ENCODE measurements at places on chromosomes 16 and 17.

- no peak for DNase-seq
Observed at GRCh38 chr16:60729051-60729450, 1307.2 kb downstream of the CDH8 start.

DNA sequence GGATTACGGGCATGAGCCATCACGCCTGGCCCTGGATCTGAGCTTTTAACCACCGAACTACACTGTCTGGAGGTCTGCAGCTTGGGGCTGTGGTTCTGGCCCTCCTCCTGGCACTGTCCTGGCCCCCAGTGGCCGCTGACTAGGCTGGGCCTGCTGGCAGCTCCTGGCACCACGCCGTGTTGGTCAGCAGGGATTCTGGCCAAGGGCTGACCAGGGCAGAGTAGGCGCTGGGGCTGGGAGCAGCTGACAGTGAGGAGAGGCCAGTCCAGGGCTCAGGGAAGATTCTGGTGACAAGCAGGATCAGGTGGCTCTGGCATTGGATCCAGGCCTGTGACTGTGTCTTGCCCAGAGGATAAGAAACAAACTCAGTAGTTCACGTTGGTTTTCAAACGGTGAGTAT lies 14.6 kb downstream of the EEF2K start:
- DNase-seq: no peak

DNA sequence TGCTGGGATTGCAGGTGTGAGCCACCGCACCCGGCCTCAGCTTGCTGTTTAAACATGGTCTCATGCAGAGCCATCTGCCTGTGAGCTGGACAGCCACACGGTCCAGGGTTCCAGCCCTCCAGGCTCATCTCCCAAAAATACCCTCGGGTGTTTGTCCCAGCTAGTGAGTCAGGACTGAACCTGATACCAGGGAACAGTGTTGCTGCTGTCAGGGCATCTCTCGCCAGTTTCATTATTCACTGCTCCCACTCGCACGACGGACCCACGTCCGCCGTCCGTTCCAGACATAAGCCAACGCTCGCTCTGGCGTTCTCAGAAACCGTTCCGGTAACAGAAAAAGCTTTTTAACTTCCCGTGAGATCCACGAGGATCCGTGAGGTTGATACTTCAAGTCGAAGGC lies 77.6 kb downstream of the NXN start:
- DNase-seq: no peak

DNA sequence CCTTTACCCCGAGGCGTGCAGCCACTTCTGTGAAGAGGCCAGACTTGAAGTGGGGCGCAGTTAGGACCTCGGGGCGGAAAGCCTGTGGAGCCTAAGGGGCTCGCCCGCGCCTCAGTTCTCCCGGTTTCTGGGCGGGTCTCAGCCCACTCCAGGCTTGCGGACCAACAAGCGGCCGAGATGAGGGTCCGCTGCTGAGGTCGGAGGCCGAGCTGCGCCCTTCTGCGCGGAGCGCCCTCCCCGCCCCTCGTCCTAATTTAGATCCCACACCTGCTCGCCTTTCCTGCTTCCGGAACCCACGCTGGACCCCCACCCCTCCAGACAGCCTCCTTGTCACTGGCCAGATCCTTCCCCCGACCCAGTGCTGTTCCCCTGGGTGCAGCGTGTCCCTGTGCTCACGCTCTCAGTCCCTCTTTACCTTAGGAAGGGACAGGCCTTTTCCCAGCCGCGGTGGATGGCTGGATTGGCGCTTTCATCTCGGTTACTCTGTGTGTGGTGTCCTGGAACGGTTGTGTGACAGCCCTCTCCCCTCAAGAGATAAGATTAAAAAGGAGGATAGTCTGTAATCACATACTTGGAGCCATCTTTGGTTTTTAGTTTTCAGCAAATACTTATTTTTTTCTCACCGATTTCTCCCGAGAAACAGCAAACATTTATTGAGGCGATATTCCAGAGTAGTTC lies 933 bp upstream of the ATXN7L3 start:
- no peak for DNase-seq

GRCh38 chr16:48820379-48820778 lies 210.4 kb upstream of the N4BP1 start:
- DNase-seq: no peak

DNA sequence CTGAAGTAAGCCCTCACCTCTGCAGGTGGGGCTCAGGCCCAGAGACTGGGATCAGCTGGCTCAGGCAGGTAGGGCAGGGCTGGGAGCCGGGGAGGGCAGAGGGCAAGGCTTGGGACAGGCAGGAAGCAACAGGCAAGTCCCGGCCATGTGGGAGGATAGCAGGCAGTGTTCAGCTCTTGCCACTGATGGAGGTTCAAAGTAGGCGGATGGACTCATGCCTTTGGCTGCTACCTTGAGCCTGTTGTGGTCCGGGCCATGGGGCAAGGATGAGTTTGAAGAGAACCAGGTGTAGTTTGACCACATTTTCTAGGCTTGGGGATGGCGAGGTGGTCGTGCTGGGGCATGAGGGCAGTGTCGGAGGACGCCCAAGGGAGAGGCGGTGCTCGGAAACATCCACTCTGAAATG lies 2.7 kb downstream of the PRCD start:
- no peak for DNase-seq

DNA sequence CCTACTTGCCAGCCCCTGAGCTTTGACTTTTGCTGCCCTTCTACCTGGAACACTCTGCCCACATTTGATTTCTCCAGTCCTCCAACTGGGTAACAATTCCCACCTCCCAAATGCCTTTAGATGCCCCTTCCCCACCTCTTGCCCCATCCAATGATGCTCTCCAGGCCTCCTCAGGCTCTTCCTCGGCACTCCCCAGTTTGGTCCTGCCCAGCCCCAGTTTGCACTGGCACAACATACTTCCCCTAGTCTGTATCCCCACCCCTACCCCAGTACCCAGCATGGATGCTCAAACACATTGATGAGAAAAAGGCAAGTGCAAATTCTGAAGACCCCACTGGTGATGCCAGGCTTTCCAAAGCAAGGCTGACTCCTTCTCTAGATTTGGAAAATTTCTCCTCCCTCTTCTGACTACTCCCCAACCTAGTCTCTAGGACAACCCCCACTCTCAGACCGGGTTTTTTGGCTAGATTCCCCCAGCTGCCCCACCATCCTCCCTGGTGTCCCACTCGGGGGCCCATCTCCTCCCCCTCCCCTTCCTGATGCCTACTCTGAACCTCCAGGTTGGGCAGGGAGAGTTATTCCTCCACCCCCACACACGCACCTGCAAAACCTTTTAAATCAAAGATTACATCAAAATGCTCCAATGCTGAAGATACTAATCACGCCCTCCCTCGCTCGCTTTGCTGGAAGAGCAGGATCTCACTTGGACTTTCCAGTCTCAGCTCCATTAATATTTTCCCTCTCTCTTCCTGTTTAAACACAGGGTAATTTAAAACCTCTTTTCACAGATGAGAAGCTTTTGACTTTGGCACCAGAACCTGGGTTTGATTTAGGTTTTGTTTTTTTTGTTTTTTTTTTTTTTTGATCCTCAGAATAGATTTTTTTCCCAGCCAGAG lies 94.9 kb downstream of the TMEM132E start:
- no peak for DNase-seq

DNA sequence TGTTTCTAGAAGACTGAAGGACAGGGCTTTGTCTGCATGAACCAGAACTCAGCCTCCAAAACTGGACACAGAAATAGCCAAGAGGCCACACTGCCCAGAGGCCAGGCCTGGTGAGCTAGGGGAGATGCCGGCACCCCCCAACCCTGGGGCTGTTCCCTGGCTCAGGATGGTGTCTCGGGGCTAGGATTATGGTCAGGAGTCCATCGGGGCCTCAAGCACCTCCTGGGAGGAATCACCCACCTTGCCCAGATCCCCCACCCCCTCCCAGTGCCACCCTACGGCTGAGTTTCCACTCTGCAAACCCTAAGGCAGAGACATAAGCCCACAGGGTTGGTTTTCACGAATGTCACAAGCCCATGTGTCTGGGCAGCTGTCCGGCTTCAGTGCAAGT lies 37.2 kb downstream of the SLC7A5 start:
- DNase-seq: no peak

DNA sequence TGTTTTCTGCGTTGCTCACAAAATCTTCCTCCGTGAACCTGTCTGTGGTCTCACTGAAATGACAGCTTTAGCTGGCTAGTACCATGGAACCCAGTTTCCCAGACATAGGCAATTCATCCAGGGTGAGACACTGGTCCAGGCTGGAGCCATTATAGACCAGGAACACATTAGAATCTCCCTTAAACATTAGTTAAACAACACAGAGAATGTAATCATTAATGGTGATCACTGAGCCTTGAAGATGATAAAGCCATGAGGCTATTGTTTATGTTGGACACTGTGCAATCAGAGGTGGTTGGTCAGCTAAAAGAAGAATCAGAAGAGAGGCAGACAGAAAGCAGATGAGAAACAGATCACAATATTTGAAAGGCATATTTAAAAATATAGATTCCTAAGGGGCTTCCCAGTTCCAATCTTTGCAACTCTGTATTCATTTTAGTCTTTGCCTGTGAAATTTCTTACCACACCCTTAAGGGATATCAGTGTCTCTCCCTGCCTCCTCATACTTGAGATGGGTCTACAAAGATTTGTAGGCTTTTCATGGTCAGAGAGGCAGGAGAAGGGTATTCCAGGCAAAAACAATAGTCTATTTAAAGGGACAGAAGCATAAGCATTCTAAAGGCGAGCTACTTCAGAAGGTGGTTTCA lies 317.9 kb downstream of the MAP2K6 start:
- DNase-seq: no peak

DNA sequence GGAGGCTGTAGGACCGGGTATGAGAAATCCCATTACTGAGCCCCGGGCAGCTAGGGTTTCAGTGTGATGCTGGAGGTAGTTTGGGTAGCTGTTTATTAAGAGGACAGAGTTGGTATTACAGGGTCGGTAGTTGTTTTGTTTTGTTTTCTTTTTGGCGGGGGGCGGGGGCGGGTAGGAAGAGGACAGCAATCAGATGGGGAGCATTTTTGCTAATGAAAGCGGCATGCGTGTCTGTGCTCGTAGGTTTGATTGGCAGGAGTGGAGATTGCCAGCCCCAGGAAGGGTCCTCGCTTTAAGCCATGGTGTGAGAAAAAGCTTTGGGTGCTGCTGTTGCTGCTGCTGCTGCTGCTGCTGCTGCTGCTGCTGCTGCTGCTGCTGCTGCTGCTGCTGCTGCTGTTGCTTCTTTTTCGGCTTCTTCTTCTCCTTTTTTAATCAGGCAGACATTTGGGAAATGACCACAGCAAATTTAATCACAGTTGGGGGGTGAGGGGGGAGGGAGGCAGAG lies 498.5 kb upstream of the ZFHX3 start:
- DNase-seq: no peak

GRCh38 chr17:72492494-72492893 lies 371.7 kb downstream of the SOX9 start:
- DNase-seq: no peak

- DNase-seq: no peak
Observed at GRCh38 chr16:84059111-84059510, 16.5 kb upstream of the SLC38A8 start.

GRCh38 chr17:17494870-17495535 lies 1.2 kb downstream of the RASD1 start:
- DNase-seq: no peak

GRCh38 chr16:24164416-24164815 lies 91.7 kb upstream of the CACNG3 start:
- DNase-seq: no peak

DNA sequence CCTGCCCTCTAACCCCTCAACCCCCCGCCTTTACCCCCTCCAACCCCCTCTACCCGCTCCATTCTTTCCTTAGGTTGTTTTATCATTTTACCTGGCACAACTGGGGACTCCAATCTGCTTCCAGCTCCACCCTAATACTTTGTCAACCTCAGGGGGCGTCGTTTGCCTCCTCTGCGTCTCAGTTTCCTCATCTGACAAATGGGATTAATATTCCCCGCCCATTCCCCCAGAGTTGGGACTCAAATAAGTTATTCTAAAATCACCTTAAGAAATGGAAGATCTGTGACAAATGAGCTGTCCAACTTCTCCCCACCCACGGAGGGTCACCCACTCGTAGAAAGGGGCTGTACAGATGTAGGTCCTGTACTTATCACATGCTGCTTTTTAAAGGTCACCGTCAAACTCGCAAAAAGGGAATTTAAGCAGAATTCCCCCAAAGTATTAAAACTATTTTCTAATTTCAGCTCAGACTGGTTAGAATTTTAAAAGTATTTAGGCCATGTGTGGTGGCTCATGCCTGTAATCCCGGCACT lies 40.6 kb upstream of the CPNE2 start:
- no peak for DNase-seq

DNA sequence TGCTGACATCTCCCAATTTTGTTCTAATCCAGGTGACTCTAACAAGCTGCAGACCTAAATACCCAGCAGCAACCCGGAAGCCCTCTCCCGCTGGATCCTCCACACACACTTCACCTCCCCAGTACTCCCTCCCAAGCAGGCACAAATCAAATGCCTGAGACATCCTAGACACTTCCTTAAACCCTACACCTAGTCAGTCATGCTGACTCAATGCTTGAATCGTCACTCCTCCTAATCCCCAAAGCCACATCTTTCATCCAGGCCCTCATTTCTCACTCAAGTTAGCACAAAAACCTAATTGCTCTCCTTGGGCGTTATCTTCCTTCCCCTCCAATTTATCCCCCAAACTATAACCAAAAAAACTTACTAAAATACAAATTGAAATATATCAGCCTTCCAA lies 32.7 kb downstream of the CMC2 start:
- DNase-seq: no peak

DNA sequence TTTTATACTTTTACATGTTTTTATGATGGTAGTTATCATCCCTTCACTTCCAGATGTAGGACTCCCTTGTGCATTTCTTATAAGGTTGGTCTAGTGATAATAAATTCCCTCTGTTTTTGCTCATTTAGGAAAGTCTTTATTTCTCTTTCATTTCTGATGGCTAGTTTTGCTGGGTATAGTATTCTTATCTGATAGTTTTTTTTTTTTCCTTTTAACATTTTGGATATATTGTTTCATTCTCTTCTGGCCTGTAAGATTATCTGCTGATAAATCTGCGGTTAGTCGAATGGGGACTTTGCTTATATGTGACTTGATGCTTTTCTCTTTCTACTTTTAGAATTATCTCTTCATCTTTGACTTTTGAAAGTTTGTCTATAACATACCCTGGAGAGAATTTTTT lies 153.1 kb upstream of the MPHOSPH6 start:
- no peak for DNase-seq

- no peak for DNase-seq
Observed at GRCh38 chr16:88692861-88693260, 6.6 kb upstream of the SNAI3 start.

GRCh38 chr16:4487955-4488498 lies 11.8 kb downstream of the HMOX2 start:
- no peak for DNase-seq

- DNase-seq: no peak
Observed at GRCh38 chr16:53948734-53949430, 244.9 kb downstream of the FTO start.

GRCh38 chr17:6862825-6863224 lies 31.3 kb upstream of the TEKT1 start:
- DNase-seq: no peak

GRCh38 chr17:39687546-39688474 lies at the start of gene PGAP3:
Gene PGAP3 (minus strand): TSS chr17:39688057. CDS start chr17:39688014, 43 bp downstream.
- peak; percentile 88 for DNase-seq
